T-cell (primary cell): ENCODE measurements at places on chromosomes 1 and 21. TPM values are rescaled to one million over a fixed set of nuclear protein-coding genes. Genes with fewer than 3 reads are reported as not detected.

The ATF6 gene
- 22.1 TPM for total RNA-seq

The PTPN7 gene
- total RNA-seq: 124 TPM

The TRIM58 gene
- total RNA-seq: 0.47 TPM

The AIDA gene
- 43.4 TPM for total RNA-seq

The KCNE2 gene
- total RNA-seq: not detected

The SLC26A9 gene
- total RNA-seq: 0.06 TPM

The GCSAML gene
- 0.85 TPM for total RNA-seq

The GPR3 gene
- not detected for total RNA-seq

The WDR26 gene
- total RNA-seq: 161 TPM

The GPATCH3 gene
- 27.6 TPM for total RNA-seq

The E2F2 gene
- 2.6 TPM for total RNA-seq

The RSBN1 gene
- total RNA-seq: 49.9 TPM

The CMPK1 gene
- 123 TPM for total RNA-seq

The CYP4Z1 gene
- total RNA-seq: not detected

The TFF3 gene
- 1.3 TPM for total RNA-seq

The ELAVL4 gene
- not detected for total RNA-seq

The C1orf87 gene
- not detected for total RNA-seq

The UBL4B gene
- total RNA-seq: not detected

The OR2T2 gene
- not detected for total RNA-seq

The KCNQ4 gene
- 0.35 TPM for total RNA-seq

The OR2L8 gene
- total RNA-seq: 1.2 TPM

The EPB41 gene
- total RNA-seq: 237 TPM
